ENCODE measurements at places on chromosomes 6 and 20. TPM values are rescaled to one million over a fixed set of nuclear protein-coding genes. Genes with fewer than 3 reads are reported as not detected.

The FILIP1 gene
- 37.6 TPM for polyA plus RNA-seq

The IPCEF1 gene
- 6.8 TPM for polyA plus RNA-seq

DNA sequence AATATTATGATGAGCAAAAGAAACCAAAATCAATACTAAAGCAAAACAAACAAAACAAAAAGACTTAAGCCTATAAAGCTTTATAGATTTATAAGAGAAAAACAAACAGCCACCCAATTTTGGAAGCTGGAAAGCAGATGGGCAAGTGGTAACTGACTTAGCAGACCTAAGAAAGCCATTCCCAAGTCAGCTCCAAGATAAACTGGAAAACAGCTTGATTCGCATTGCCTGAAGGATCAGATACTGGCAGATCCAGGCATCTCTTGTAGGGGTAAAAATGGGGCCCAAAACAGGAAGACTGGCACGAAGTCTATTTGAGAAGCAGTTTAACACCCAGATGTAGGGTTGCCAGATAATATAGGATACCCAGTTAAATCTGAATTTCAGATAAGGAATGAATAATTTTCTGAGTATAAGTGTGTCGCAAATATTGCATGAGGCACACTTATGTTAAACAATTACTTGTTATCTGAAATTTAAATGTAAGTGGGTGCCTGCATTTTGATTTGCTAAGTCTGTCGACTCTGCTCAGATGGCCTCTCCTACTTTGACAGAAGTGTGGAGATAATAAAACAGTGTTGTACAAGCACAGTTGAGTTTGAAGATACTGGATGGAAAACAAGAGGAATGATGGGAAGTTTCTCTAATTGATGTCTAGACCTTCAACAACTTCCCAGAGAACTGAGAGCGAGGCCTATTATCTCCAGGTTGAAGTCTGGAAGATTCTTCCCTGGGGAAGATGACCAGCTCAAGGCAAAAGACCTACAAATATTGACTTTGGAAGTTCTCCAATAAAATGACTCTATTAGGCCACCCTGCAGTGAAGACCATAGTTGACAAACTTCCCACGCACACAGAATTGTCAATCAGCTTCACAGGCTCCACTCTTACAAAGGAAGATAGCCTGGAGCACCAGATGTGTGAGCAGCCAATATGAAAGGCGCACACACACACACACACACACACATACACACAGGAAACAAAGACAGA, 113.4 kb downstream of the FAM50B start:
- DNase-seq: no peak

The TP53INP2 gene
- 7.7 TPM for polyA plus RNA-seq

- no peak for DNase-seq
These were observed 220.8 kb downstream of the ERMARD start for GRCh38 chr6:169972101-169972651.

The LY86 gene
- 2.2 TPM for polyA plus RNA-seq

- DNase-seq: no peak
These were observed 6.9 kb downstream of the PTK7 start for GRCh38 chr6:43082806-43083655.

The TFAP2B gene
- polyA plus RNA-seq: not detected

DNA sequence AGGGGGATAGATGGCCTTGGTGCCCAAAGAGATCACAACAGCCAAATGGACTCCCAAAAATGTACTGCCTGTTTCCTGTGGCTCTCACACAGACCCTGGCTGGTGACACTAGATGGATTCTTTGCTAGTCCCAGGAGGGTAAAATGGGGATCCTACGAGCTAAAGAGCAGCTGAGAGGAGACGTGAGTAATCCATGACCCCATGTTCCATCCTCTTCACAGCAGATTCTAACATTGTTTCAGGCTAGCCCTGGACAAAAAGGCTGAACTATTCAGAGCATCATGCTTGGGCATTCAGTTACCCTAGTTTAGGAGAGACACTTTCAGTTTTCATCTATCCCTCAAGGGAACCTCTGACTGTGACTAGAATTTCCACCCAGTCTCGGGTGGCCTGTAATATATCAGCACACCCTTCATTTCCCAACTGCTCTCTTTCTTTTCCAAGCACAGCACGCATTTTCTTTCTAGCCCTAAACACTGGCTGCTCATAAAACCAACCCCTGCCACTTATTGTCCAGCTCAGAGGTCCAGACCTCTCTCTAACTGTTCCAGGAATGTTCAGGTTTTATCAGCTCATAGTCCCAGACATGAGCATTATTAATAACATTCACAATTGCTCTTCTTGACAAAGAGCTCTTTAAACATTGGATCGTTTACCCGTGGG, 48.5 kb downstream of the SLC22A1 start:
- DNase-seq: no peak

GRCh38 chr6:502761-503160, 111.2 kb downstream of the IRF4 start:
- no peak for DNase-seq

DNA sequence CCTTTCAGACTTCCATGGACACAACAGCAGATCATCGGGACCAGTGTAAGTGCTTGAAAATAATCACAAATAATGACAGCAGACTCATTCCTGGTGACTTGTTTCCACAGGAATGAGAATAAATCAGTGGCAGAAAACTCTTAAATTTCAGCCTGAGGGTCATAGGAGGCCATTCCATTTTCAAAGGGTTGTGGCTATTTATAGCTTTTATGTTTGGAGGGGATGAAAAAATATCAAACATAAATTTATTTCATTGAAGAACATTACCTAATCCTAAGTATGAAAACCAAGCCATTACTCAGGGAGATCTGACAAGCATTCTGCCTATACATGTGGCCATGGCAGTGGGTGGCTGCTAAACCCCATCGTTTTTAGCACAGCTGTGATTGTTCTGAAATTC, 173.6 kb upstream of the CNR1 start:
- DNase-seq: no peak

DNA sequence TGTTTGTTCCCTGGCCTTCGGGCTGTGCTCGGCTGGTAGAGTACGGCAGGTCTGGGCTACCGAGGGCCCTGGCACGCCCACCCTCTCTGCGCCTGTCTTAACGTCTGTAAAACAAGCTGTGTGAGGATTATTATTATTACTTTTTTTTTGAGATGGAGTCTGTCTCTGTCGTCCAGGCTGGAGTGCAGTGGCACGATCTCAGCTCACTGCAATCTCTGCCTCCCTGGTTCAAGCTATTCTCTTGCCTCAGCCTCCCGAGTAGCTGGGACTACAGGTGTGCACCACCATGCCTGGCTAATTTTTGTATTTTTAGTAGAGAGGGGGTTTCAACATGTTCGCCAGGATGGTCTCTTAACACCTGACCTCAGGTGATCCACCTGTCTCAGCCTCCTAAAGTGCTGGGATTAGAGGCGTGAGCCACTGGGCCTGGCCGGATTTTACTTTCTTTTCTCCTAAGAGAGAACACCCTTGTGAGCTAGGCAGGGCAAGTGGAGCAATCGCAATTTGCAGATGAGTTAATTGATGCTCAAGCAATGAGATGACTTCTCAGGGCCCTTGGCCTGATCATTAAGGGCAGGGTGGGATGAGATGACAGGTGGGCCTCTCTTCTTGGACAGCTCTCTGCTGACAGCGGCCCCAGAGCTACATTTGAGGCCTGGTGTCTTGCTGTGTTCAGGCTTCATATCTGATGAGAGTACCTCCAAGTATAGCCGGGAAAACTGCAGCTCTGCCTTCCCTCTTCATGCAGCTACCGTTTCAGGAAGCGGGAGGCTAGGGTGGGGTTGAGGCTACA, 859 bp upstream of the SMIM29 start:
- no peak for DNase-seq

- no peak for DNase-seq
These were observed 8.5 kb downstream of the MYLIP start for GRCh38 chr6:16137451-16137801.
